ENCODE measurements at places on chromosomes 16 and 17.

DNA sequence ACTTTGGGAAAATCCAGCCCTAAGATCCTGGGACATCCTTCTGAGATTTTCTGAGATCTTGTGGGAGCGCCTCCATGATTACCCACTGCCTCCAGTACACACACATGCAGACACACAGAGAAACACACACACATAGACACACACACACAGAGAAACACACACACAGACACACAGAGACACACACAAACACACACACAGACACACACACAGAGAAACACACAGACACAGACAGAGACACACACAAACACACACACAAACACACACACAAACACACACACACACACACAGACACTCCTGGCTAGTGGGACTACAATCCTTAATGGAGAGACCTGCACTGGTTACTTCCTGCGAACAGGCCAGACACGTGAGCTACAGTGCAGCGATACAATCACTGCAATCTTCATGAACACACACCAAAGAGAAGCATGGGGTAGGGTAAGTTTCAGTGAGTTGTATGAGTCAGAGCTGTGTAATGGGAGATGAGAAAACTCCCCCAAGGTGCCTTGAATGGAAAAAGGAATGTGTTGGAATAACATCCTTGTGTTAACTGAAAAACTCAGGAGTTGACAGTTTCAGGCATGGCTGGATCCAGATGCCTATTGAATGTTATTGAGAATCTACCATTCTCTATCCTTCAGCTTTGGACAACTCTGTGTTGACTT is 79.5 kb downstream of the SLC6A2 start:
- DNase-seq = peak; percentile 22

DNA sequence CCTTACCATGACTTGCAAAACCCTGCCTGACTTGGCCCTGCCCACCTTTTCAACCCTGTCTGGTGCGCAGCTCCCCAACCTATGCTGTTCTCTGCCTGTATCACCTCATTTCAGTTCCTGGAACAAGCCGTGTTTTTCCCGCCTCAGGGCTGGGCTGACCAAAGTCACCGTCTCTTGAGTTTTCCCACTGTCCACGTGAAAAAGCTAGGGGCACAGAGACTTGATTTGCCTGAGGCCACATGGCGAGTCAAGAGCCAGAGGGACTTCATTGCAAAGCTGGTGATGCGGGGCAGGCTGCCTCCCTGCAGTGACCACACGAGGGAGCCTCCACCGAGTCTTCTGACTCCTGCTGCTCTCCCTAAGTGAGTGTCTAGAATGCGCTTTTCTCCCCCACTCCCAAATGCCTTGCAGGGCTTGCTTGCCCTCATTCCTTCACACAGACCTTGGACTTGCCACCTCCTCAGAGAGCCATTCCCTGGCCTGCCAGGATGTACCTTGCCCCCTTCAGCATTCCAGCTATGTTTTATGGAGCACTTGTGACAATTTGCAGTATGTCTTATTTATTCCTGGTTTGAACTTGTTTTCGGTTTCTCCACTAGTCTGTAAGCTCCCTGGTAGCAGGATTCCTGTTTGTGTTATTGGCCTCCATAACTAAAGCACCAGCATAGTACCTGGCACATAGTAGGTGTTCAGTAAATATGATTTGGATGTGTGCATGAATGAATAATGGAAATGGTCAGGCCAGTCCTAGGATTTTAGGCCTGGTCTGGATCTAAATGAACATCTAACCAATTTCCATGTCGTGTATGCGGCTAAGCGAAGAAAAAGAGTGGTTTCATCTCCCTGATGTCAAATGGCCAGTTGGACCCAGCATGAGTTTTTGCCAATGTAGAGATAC is 252.3 kb downstream of the SNX29 start:
- DNase-seq = peak; percentile 75

DNA sequence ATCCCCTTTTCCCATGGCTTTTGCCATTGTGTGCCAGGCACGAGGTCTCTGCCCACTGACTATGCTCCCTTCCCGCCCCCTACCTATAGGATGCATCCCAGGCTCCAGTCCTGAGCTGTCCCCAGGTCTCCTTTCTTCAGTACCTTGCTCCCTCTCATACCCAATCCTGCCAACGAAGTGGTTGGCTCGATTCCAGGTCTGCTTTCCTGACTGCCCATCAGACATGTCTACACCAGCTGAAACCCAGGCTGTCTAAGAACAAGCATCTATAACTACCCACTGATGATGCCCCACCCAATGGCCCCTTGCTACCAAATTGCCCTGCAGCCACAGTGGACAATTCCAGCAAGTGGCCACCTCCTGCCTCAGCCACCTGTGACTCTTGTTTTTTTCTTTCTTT is 479.1 kb downstream of the SOX9 start:
- DNase-seq = no peak

DNA sequence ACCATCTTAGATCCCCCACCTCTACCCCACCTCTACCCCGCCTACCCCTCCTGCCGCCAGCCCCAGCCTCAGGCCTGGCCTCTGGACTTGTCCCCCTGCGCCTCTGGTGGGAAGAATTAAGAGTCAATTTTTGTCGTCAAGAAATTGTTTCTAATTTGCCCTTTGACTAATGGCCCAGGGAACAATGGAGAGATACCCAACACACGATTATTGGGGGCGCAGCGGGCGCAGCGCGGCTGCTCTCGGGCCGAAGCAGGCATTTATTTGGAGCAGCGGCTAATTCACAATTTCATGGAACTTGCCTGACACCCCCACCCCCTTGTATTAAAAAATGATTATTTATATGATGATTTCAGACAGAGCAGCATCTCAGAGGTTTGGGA is 4.4 kb upstream of the BAHCC1 start:
- DNase-seq = no peak

DNA sequence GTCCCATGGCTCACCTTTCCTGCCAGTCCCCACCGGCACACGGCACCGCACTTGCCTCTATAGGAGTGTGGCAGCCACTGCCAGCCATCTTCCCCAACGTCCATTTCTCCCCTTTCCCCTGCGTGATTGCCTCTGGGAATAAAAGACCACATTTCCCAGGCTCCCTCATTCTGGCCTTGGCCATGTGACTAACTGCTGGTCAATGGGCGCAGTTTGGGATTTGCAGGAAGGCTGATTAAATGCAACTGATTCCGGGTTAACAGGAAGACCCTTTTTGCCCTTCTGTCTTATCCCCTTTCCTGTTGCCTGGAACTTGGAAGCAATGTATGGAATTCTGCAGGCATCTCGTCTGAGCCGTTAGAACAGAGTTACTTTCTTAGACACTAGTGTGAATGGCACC is 3.0 kb downstream of the BTBD17 start:
- DNase-seq = no peak

GRCh38 chr16:72590151-72590937 is 418.4 kb upstream of the PMFBP1 start:
- no peak for DNase-seq

DNA sequence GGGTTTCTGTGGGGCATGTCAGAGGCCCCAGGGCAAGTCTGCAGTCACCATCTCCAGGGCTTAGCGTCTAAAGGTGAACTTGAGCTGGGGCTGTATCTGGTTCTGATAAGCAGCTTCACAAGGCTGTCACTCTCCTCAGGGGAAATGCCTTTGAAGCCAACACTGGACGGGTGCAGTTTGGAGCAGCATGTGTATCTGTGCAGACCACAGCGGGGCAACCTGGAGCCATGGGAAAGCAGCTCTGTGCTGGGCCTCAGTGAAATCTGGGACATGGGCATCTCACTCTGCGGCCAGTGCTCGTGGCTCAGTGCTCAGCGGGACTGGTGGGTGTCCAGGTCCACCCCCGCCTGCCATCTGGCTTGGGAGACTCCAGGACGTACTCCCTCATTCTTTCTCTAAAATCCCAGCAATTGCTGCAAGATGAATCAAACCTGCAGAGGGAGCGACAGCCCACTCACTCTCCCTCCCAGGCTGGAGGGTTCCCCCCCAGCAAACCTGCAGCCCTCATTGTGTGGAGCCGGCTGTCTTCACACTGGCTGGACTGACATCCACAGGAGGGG is 63.5 kb downstream of the PRMT7 start:
- DNase-seq = no peak

DNA sequence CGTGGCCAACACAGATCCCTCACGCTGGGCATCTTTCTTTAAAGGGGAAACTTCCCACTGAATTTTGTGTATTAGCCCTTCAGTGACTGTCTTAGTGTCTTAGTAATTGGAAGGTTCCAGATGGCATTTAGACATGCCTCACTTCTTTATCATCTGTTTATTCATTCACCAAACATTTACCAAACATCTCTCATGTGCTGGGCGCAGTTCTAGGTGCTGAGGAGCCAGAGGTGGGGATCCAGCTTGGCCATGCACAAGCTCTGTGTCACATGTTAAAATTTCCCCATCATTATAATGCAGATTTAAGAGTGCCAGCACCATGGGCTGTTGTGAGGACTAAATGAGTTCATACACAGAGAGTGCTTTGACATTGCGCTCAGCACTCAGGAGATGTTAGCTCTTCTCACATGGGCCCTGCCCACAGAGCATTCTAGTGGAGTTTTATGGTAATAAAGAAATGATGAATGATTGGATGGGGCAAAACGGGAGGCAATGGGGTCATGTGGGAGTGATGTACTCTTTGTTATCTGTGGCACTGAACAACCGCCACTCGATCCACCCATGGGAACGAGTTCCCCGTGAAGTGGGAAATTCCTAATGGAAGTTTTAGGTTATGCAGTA is 119.7 kb downstream of the SNX29 start:
- DNase-seq = peak; percentile 36

DNA sequence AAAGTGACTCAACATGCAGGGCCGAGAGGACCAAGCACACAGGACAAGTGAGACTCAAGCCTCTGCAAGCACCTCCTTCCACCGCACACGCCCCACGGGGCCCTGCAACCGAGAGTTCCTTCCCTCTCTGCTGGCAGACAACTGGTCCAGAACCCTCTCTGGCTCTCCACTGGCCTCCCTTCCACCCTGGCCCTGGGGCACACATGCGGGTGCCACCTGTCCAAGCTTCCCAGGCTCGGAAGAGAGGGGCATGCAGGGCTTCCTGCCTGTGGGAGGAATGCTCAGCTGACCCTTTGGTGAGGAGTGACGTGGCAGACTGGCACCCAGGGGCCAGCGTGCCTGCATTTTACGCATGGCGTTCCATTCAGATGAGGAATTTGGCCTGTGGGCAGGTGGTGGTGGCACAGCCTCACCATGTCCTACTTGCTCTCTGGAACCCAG is 59.8 kb downstream of the PIPOX start:
- DNase-seq = no peak

- DNase-seq = no peak
Observed at GRCh38 chr17:63934183-63935112, 2.3 kb upstream of the CD79B start.
